ENCODE measurements at places on chromosomes 2 and 18.

DNA sequence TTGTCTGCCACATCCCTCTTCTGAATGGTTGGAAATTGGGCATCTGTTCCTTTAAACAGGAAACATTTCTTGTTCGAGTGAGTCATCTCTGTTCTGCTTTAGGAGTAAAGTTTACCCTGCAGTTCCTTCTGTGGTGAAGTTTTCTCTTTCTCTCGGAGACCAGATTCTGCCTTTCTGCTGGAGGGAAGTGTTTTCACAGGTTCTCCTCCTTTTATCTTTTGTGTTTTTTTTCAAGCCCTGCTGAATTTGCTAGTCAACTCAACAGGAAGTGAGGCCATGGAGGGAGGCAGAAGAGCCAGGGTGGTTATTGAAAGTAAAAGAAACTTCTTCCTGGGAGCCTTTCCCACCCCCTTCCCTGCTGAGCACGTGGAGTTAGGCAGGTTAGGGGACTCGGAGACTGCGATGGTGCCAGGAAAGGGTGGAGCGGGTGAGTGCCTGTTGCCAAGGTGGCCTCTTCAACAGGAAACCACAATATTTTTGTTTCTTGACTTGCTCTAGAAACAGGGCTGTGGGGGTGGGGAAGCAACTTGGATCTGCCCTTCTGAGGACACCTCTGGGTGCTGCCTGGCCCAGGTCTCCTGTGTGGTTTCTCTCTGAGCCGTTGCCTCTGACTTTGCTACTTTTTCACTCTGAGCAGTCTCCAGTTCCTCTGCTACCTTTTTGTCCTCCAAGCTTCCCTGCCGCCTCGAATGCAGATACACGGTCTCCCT, 2.2 kb upstream of the CASP8 start:
- peak; percentile 53 for DNase-seq

DNA sequence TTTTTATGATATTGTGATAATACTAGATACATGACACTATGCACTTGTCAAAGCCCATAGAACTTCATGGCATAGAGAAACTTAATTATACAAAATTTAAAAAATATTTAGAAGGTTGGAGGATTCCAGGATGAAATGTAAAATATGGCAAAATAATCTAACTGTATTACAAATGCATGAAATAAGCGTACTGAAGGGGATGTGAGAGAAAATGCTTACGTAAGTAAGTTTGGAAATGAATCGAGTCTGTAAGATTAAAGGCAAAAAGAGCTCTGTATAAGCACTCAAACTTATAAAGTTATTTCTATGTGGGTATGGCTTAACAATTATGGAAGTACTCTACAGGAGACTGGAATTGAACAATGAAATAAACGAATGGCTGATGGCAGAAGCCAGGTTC, 13.4 kb upstream of the CDC42EP3 start:
- DNase-seq = no peak

DNA sequence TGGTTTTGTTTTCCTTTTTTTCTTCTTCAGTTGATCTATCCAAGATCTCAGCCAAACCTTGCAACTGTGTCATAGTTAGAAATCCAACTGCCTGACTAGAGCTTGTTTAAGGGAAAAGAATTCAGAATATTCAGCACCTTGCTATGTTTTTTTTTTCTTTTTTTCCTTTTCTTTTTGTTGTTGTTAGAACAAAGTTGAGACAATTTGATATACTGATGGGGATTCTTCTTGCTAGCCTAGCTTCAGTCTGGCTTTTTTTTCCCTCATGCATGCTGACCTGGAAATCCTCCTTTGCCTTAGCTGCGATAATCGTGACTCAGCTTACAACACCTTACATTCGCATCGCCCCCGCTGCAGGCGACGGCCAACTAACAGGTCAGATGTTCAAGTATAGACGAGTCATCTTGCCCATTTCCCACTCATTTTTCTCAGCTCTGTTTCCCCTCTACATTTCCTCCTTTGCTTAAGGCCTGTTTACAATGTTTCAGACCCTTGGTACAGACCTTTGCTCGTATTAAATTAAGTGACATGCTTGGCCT, 487.2 kb upstream of the RAB12 start:
- no peak for DNase-seq

- DNase-seq = no peak
These were observed 49.5 kb downstream of the CAPN13 start for GRCh38 chr2:30757749-30758148.

DNA sequence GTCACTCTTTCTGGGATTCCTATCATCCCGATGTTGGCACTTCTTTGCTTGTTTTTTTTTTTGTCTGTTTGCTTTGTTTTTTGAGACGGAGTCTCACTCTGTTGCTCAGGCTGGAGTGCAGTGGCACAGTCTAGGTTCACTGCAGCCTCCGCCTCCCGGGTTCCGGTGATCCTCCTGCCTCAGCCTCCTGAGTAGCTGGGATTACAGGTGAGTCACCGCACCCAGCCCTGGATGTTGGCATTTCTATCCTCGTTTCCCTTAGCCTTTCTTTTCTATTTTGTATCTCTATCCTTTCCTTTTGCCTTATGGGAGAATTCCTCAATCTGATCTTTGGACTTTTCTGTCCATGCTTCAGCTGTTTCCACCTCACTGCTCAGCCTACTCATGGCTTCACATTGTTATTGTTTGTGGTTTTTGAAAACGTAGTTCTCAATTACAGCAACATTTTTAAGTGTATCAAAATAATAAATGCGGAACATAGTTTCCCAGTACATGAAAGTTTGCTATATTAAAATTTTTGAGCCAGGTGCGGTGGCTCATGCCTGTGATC, 62.1 kb upstream of the ZNF516 start:
- DNase-seq = no peak

DNA sequence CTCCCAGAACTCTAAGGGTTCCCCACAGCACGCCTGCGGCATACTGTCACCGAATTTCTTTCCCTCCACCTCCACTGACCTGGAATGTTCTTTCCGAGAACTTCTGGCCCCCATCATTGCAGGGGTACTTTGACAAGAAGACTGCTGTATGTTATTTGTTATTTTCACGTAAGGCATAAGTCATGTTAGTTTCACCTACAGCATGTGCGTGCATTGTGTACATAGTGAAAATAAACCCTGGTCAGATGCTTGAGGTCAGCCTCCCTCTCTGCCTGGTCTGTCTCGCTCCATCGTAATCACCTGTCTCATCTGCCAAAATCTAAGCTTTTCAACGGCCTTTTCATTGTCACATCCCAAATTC, 4.1 kb downstream of the ABCG8 start:
- DNase-seq = no peak

- DNase-seq = no peak
These were observed 102.3 kb downstream of the NCK2 start for GRCh38 chr2:105847056-105847455.

- DNase-seq = no peak
These were observed 37.8 kb upstream of the TMEM18 start for GRCh38 chr2:715038-715437.

- DNase-seq = no peak
These were observed 272.5 kb upstream of the KCNJ3 start for GRCh38 chr2:154425994-154426393.

GRCh38 chr18:31329787-31330438, 12.0 kb downstream of the DSG1 start:
- no peak for DNase-seq

DNA sequence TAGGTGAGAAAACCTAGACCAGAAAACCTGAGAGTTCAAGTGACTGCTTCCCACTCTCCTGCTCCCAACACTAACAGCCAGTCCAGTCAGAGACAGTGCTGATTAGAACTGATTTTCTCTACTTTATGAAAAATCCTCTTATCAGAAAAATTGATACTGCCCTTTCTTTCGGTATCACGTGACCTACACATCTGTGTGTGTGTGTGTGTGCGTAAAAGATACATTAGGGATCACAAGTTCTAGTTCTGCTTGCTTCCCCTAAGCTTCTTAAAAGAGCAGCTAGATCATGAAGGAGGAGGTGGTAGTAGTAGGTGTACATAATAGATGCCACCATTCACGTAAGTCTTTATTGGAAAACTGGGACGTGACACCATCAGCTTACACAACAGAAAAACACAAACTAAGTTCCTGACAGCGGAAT, 1.5 kb downstream of the ARL5A start:
- no peak for DNase-seq

- no peak for DNase-seq
These were observed 195.7 kb downstream of the NBAS start for GRCh38 chr2:15365411-15365810.
